SW 1271 (cell line): ENCODE measurements at places on chromosomes 5 and 9.

DNA sequence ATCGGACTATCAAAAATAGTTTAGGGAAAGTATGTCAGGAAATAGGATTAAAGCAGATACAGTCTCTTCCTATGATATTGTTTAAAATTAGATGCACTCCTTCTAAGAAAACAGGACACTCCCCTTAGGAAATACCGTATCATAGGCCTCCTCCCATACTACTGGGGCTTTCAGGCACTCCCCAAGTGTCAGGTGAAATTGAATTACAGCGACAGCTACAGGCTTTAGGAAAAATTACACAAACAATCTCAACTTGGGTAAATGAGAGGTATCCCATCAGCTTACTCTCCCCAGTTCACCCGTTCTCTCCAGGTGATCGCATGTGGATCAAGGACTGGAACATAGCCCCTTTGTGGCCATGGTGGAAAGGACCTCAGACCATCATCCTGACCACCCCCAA lies 110.4 kb upstream of the EPB41L4A start:
- no peak for DNase-seq

DNA sequence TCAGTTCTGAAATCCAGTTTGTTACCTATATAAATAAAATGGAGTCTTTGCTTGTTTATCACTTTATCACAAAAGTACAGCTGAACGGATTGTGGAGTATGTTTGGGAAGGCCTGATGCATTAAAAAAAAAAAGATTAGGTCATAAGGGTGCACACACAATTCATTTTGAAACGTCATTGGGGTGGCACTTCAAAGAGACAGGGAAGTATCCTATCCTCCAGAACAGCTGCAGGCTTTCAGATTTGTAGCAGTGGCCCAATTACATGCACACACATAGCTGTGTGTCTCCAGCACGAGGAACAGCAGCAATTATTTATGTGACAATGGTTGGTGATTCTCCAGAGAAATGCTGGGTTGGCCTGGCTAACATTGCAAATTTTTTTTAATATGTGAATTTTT lies 46.8 kb upstream of the FER start:
- no peak for DNase-seq

- no peak for DNase-seq
Measured at GRCh38 chr5:85538362-85538761, 1079.4 kb upstream of the COX7C start.

DNA sequence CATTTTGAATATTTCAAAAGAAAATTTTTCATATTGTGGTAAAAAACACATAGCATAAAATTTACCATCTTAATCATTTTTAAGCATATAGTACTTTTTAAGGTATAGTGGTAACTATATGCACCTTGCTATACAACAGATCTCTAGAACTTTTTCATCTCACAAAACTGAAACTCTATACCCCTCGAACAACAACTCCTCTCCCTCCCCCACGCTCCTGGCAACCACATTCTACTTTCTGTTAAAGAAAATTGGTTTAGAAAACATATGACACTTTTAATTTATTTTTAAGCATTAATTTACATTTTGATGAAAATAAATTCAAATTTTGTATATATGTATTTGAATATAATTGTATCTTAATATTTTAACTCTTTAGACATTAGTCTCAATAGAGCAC lies 147.2 kb upstream of the EFNA5 start:
- DNase-seq: no peak

GRCh38 chr5:179974946-179975712 lies 67.4 kb upstream of the TBC1D9B start:
- DNase-seq: no peak

GRCh38 chr5:89443508-89443907 lies 560.5 kb upstream of the MEF2C start:
- DNase-seq: no peak

DNA sequence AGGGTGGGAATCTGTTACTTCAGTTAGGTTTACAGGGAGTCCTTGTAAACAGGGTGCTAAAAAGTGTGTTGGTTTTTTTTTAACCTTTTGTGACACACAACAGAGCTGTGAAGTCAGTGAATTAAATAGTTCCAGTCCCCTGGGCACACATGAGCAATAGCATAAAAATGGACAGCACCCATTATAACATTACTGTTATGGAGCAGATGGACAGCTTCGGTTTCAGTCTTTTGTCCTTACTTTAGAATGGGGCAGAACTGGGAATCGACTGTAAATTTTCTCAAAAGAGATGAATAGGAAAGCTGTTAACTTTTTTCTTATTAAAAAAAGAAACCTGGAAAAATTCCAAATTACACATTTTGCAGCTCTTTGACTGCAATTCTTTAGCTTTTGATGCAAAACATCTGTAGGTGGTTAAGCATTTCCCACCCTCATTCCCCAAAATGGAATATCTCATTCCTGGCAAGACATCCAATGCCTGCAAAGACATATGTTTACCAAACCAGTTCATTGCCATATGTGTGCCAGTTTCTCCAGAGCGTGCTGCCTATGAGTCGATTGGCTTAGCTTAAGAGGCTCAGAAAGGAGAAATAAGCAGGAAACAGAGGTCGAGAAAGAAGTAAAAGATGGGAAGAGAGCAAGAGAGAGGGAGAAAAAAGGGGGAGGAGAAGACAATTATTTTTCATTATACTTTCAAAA lies 212.3 kb upstream of the TMEM161B start:
- no peak for DNase-seq

DNA sequence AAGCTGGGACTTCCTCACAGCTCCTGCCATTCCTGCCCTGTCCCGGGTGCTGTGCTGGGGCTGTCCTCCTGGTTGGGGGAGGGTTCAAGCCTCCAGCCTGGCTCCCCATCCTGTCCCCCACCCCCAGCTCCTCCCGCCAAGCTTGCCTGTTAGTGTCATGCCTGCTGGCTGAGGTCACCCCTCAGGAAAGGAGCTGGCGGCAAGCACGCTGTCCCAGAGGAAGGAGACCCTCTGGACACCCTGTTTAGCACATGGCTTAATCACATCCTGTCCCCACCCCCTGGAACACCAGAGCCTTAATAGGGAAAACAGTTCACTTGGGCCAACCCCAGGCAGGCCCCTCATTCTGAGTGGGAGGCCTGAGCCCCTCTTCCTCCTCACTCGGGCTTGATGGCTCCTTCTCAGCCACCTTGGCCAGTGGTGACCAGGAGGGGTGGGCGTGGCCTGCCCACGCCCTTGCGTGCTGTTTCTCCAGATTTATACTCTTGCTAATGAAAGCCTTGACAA lies 9.2 kb upstream of the PHYHD1 start:
- DNase-seq: peak; percentile 66

GRCh38 chr5:140978260-140978659 lies 12.0 kb downstream of the PCDHAC2 start:
- DNase-seq: no peak
